K562 (cell line): ENCODE measurements at places on chromosomes 7 and 10.

- H3K36me3 ChIP-seq = no peaks in the 10 kb centered on the region; the same call in 2 of the 3 replicates
- DNase-seq = no peak
- no peak overlapping the region for H3K27ac ChIP-seq
- no peak overlapping the region for H3K4me3 ChIP-seq
- no peaks in the 10 kb centered on the region for H3K27me3 ChIP-seq
Observed at GRCh38 chr7:2032030-2032875, 200.5 kb downstream of the MAD1L1 start.

DNA sequence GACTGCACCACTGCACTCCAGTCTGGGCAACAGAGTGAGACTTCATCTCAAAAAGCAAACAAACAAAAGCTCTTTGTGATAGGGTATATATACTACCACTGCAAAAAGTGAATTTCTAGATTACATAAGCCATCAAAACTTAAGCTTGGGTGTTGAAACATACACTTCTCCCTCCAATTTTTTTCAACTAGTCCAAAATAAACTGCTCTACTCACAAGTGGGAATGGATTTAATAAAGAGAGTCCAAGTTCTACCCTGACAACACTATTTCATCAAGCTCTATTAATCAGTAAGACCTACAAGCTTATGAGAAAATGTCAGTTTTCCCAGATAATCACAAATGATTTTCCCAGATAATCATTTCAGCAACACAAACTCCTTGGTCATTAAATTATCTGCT, 82.7 kb downstream of the NT5C2 start:
- H3K4me3 ChIP-seq = no peak overlapping the region
- no peaks in the 10 kb centered on the region for H3K4me1 ChIP-seq
- H3K27ac ChIP-seq = no peak overlapping the region
- H3K27me3 ChIP-seq = no peaks in the 10 kb centered on the region
- DNase-seq = no peak
- peaks cover 4% of the 10 kb centered on the region; the same call in 1 of the 3 replicates for H3K36me3 ChIP-seq

GRCh38 chr7:33091111-33091531, 18.1 kb downstream of the RP9 start:
- H3K27ac ChIP-seq = no peak overlapping the region
- H3K4me3 ChIP-seq = no peak overlapping the region
- H3K27me3 ChIP-seq = no peaks in the 10 kb centered on the region
- peaks cover 12% of the 10 kb centered on the region for H3K4me1 ChIP-seq
- H3K36me3 ChIP-seq = peaks cover 22% of the 10 kb centered on the region; the same call in 2 of the 3 replicates

- no peaks in the 10 kb centered on the region for H3K36me3 ChIP-seq
- no peaks in the 10 kb centered on the region for H3K4me1 ChIP-seq
- H3K27ac ChIP-seq = no peak overlapping the region
- H3K4me3 ChIP-seq = no peak overlapping the region
Observed at GRCh38 chr10:14560791-14561765, 213.6 kb downstream of the FAM107B start.

DNA sequence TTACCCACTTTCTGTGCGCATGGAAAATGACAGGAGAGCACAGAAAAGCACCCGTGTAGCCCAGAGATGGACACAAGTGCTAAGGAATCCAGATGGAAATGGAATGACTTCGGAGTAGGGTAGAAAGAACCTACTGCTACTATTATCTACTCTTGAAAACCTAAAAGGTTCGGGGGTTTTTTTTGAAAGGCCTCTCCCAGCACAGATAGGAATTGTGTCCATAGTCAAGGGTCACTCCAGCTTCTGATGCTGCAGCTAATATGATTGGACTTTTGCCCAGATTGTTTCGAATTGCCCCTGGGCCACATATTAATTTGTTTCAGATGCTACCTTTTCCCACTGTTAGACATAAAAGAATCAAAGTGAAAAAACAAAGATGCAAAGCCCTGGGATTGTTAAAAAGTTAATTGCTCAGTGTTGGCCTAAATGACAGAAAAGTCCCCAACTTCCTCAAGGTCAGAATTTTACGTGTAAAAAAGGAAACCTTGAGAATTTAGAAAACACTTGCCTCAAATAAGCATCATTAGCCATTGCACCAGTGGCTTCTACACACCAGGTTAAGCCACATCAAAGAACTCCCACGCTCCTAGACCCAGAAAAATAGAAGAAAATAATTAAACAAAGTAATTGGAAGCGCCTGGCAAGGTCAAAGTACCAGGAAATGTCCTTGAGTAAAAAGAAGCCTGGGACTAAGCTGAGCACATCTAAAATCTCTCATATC, 40.8 kb upstream of the INSIG1 start:
- peaks cover 88% of the 10 kb centered on the region for H3K27me3 ChIP-seq
- no peak overlapping the region for H3K4me3 ChIP-seq
- H3K27ac ChIP-seq = no peak overlapping the region
- H3K36me3 ChIP-seq = no peaks in the 10 kb centered on the region
- DNase-seq = no peak

DNA sequence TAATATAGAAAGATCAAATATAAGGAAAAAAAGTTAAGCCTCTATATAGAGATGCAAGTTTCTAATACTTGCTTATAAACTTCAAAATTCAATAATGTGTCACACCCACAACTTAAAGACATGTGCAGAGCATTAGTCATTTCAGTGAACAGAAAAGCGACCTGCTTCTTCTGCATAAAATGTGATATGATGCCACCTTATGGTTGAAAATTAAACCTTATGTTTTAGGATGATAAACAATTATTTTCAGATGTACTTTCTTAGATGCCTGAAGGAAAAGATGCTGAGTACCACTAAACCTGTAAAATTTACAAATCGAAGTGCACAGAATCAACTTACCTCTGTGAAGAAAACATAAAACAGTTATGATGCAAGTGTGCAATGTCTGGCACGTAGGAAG, 96.0 kb downstream of the MTERF1 start:
- no peak overlapping the region for H3K27ac ChIP-seq
- no peak overlapping the region for H3K4me3 ChIP-seq
- H3K4me1 ChIP-seq = no peaks in the 10 kb centered on the region
- H3K27me3 ChIP-seq = no peaks in the 10 kb centered on the region
- no peaks in the 10 kb centered on the region for H3K36me3 ChIP-seq
- peak; percentile 17 for DNase-seq

DNA sequence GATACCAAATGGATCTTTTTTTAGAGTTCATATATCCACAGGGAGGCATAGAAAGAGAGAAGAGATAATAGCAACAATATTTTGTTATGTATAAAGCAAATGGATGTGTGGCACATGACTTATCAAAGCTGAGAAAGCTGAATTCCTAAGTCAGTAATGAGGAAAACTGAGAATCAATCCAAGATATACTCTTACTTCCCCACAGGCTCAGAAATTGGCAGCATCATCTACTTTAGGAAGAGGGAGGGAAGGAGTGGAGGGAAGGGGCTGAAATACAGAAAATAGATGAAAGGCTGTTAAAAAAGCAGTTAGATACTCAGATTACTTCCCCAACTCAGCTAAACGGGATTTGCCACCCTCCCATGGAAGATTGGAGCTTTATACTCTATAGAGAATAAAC, 63.5 kb downstream of the SRI start:
- H3K36me3 ChIP-seq = no peaks in the 10 kb centered on the region
- DNase-seq = no peak
- no peak overlapping the region for H3K27ac ChIP-seq
- H3K27me3 ChIP-seq = no peaks in the 10 kb centered on the region

- no peak for DNase-seq
- H3K4me1 ChIP-seq = peaks cover 27% of the 10 kb centered on the region
Observed at GRCh38 chr7:50305583-50306493, 1.3 kb downstream of the IKZF1 start.

GRCh38 chr10:30538086-30538485, 91.5 kb downstream of the LYZL2 start:
- H3K27ac ChIP-seq = no peak overlapping the region
- no peaks in the 10 kb centered on the region for H3K36me3 ChIP-seq
- H3K4me1 ChIP-seq = peaks cover 17% of the 10 kb centered on the region

DNA sequence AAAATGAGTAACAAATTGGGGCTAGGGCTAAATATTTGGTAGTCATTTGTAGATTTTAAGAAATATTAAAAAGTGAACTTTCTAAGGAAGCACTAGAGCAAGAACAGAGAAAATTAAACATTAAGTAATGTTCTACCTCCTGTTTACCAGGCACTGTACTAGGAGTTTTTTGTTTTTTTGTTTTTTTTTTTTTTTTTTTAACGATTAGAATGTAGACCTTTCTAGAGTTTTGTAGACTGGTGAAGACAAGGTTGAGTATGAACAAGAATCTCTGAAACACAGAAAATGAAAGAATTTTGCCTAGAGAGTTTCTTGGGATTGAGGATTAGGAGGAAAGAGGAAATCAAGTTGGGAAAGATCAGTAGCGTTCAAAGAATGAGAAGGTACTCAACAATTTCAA, 73.6 kb downstream of the SLC37A3 start:
- no peak overlapping the region for H3K27ac ChIP-seq
- H3K27me3 ChIP-seq = no peaks in the 10 kb centered on the region
- peaks cover 28% of the 10 kb centered on the region for H3K4me1 ChIP-seq
- no peak overlapping the region for H3K4me3 ChIP-seq
- DNase-seq = no peak

DNA sequence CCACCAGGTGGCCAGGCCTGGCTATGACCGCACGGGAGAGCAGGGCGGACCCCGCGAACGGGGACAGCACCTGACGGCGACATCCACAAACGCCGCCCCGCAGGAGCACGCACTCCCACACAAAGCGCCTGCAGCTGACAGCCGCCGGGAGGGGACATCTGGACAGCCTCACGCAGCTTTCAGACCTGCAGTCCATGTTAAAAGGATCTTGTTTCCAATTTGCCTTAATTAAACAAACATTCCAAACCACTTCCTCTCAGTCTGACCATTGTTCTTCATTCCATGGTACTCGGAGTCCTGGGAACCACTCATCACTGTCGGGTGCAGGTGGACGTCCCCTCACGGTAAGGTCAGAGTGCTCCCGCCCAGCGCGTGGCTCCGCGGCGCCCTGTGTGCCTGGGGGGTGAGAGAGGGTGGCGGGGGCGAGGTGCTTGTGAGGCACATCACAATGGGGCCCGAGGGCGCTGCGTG, 5.9 kb upstream of the GPER1 start:
- H3K4me3 ChIP-seq = no peak overlapping the region
- no peak for DNase-seq
- H3K27me3 ChIP-seq = no peaks in the 10 kb centered on the region
- no peaks in the 10 kb centered on the region; the same call in 2 of the 3 replicates for H3K36me3 ChIP-seq
- no peak overlapping the region for H3K27ac ChIP-seq

- no peak overlapping the region for H3K4me3 ChIP-seq
- H3K36me3 ChIP-seq = no peaks in the 10 kb centered on the region
- H3K4me1 ChIP-seq = peaks cover 22% of the 10 kb centered on the region
- H3K27ac ChIP-seq = no peak overlapping the region
- no peaks in the 10 kb centered on the region for H3K27me3 ChIP-seq
- DNase-seq = no peak
Observed at GRCh38 chr7:50530766-50531165, 34.4 kb downstream of the DDC start.

DNA sequence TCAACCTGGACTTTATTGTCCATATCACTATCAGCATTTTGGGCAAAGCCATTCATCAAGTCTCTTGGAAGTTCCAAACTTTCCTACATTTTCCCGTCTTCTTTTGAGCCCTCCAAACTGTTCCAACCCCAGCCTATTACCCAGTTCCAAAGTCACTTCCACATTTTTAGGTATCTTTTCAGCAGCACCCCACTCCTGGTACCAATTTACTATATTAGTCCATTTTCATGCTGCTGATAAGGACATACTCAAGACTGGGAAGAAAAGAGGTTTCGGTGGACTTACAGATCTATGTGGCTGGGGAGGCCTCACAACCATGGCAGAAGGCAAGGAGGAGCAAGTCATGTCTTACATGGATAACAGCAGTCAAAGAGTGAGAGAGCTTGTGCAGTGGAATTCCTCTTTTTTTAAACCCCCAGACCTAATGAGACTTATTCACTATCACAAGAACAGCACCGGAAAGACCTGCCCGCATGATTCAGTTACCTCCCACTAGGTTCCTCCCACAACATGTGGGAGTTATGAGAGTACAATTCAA, 50.2 kb downstream of the NRF1 start:
- H3K4me1 ChIP-seq = no peaks in the 10 kb centered on the region
- peaks cover 39% of the 10 kb centered on the region for H3K36me3 ChIP-seq
- H3K27me3 ChIP-seq = no peaks in the 10 kb centered on the region
- no peak overlapping the region for H3K4me3 ChIP-seq

DNA sequence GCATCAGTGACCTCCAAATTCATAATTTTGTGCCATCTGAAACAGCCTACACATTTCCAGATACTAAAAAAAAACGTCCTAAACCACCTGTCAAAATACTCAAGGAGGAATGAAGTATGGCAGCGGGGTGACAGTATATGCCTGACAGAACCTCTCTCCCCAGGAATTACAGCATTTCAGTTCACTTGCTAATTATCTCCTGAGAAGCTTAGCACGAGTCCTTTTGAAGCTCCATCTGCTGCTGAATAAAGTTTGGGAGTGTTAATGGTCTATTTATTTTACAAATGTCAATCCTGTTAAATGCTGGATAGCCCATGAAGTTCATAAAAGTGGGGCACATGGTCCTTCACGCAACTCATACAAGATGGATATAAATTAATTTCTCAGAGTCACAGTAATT, 29.4 kb upstream of the ANLN start:
- no peaks in the 10 kb centered on the region for H3K36me3 ChIP-seq
- peaks cover 17% of the 10 kb centered on the region for H3K27me3 ChIP-seq
- no peak overlapping the region for H3K27ac ChIP-seq
- no peak overlapping the region for H3K4me3 ChIP-seq
- H3K4me1 ChIP-seq = no peaks in the 10 kb centered on the region

- H3K4me3 ChIP-seq = no peak overlapping the region
- no peak overlapping the region for H3K27ac ChIP-seq
- H3K4me1 ChIP-seq = no peaks in the 10 kb centered on the region
- H3K27me3 ChIP-seq = no peaks in the 10 kb centered on the region
- no peak for DNase-seq
- H3K36me3 ChIP-seq = peaks cover 10% of the 10 kb centered on the region; the same call in 1 of the 3 replicates
Observed at GRCh38 chr7:112336936-112337576, 113.2 kb upstream of the IFRD1 start.

- H3K27me3 ChIP-seq = peaks cover 2% of the 10 kb centered on the region; the same call in 1 of the 3 replicates
- H3K4me1 ChIP-seq = no peaks in the 10 kb centered on the region; the same call in 2 of the 3 replicates
- H3K27ac ChIP-seq = no peak overlapping the region
- no peak overlapping the region for H3K4me3 ChIP-seq
- H3K36me3 ChIP-seq = no peaks in the 10 kb centered on the region
Observed at GRCh38 chr7:135855846-135856245, 107.2 kb upstream of the FAM180A start.
